ENCODE measurements at places on chromosomes 5 and 9. TPM values are rescaled to one million over a fixed set of nuclear protein-coding genes. Genes with fewer than 3 reads are reported as not detected.

Gene IL13
- not detected for total RNA-seq

Gene PCDHB10
- 0.28 TPM for total RNA-seq

Gene EGFLAM
- 2.0 TPM for total RNA-seq

GRCh38 chr5:133056891-133057290 lies 5.1 kb downstream of the HSPA4 start:
- no peak for DNase-seq

DNA sequence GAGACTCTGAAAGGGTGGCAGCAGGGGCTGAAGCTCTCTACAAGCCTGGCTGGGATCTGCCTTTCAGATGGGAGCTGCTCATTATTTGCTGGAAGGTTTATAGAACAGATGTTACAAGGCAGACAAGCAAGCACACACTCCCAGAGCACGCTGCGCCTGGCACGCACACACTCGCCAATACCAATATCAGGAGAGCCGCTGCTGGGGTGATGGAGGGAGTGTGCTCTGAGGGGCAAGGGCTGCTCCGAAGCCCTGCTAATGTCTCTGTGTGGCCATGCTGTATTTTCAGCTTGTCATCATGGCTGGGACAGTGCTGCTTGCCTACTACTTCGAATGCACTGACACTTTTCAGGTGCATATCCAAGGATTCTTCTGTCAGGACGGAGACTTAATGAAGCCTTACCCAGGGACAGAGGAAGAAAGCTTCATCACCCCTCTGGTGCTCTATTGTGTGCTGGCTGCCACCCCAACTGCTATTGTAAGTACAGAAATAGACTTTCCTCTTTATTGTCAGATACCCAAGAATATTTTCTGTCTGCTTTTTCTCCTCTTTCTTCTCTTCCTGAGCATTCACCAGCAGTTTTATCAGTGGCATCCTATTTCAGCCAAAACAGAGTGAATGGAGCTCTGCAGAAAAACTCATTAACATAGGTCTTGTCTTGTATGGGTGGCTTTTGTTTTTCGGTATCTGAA lies 115.1 kb downstream of the BAAT start:
- DNase-seq = no peak

DNA sequence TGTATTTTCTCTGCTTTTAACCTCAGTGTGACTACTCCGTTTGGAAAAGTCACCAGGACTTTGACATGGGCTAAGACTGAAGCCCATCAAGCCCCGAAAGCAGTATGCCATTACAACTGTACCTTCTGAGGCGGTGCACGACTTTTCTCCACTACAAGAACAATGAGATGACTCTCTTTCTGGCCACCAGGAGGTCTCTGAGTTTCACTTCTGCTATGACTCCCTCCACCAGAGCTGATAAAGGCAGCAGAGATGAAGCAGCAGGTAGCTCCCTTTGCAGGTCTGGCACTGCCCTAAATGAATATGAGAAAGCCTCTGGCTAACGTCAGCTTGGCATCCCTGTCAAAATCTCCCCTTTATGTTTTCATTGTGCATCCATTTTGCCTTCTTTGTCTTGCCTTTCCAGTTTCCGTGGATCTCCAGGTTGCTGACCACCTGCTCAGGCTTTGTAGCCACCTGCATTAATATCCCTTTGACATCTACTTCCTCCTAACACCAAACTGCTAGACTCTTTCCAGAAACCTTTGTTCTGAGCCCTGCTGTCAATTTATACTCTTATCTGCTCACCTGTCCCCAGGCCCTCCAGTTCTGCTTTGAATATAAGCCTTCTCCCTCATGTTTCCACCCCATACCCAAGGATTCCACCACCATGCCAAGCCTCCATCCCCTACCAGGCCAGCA lies 221.7 kb downstream of the ZNF608 start:
- no peak for DNase-seq

- DNase-seq = peak; percentile 19
These were observed 15.7 kb upstream of the TBC1D9B start for GRCh38 chr5:179923436-179923835.

Data from left lobe of liver (tissue), 2 donors.